ENCODE measurements at places on chromosomes 6 and 20. TPM values are rescaled to one million over a fixed set of nuclear protein-coding genes. Genes with fewer than 3 reads are reported as not detected.

TMEM74B gene
- total RNA-seq: 0.07 TPM

GRM1 gene
- total RNA-seq: under 0.01 TPM

VSTM2L gene
- 0.20 TPM for total RNA-seq

SPATS1 gene
- not detected for total RNA-seq

ADGRB3 gene
- total RNA-seq: not detected

HEY2 gene
- total RNA-seq: 0.46 TPM

PRDM13 gene
- total RNA-seq: not detected

TBP gene
- total RNA-seq: 10.9 TPM

ADTRP gene
- total RNA-seq: 13.2 TPM

SNAI1 gene
- 0.86 TPM for total RNA-seq

FGD2 gene
- not detected for total RNA-seq

GABRR2 gene
- 0.46 TPM for total RNA-seq

LRRN4 gene
- total RNA-seq: not detected

SMLR1 gene
- not detected for total RNA-seq

TMEM151B gene
- total RNA-seq: 0.11 TPM

GRIK2 gene
- not detected for total RNA-seq

SLC22A16 gene
- total RNA-seq: not detected

CST1 gene
- total RNA-seq: 0.26 TPM

LY6G6D gene
- total RNA-seq: not detected

ZNF311 gene
- total RNA-seq: 0.59 TPM

FOXC1 gene
- total RNA-seq: 13.8 TPM

ARMC12 gene
- 0.40 TPM for total RNA-seq

ZBTB46 gene
- 7.2 TPM for total RNA-seq

ABCF1 gene
- total RNA-seq: 53.0 TPM

HNF4A gene
- not detected for total RNA-seq

LGSN gene
- not detected for total RNA-seq
